ENCODE measurements at places on chromosomes 12 and 14.

- DNase-seq: no peak
Observed at GRCh38 chr14:56795284-56795622, 15.0 kb downstream of the OTX2 start.

- DNase-seq: no peak
Observed at GRCh38 chr14:91831337-91831736, 36.0 kb downstream of the TC2N start.

GRCh38 chr12:61385771-61386170, 874.4 kb upstream of the USP15 start:
- no peak for DNase-seq

DNA sequence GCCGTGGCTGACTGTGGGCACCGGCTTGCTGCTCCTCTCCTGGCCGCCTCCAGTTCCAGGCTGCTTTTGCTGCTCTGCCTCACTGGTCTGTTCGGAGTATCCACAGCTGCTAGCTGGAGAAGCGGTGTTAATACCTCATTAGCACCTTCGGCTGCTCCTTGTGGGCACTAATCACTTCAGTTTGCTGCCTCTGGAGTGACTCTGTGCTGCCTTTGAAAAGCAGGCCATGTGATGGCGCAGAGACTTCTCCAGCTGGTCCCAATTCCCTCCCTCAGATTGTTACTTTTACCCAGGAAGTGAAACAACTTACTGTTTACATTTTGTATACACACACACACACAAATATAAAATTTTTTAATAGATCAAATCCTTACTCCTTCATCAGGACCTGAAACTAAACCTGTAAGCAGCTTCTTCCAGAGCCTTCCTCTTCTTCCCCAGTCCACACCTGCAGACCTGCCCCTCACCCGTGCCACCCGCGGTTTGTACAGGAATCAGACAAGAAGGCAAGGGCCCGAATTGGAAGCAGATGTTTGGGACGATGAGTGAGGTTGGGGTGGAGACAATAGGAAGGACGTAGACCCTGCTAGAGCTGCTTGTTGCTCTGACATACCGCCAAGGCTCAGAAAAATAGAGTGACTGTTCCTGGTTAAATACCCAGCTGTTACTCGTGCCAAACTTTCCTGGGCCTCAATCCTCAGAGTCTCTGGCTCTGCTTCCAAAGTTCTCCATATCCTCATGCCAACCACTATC, 41.5 kb upstream of the LTBP2 start:
- DNase-seq: no peak

- no peak for DNase-seq
Observed at GRCh38 chr14:101078170-101078891, 174.8 kb upstream of the RTL1 start.

- no peak for DNase-seq
Observed at GRCh38 chr12:121240484-121241101, 30.7 kb downstream of the P2RX4 start.

DNA sequence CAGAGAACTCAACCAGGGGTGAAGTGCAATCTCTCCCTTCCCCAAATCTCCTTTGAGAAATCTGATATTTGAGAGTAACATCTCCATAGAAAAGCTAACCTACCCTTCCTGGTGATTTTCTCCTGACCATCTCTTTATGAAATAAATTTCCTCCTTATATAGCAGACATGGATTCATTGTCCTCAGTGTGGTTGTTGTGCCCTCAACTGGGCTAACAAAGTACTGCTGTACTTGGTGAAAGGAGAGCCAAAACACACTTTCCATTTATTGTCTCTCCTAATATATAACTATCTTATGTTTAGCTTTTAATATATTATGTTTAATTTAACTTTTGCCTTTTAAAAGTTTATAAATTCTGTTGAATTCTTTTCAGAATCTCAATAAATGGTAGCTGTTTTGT, 65.1 kb upstream of the SLCO1B1 start:
- DNase-seq: no peak

- DNase-seq: no peak
Observed at GRCh38 chr14:25092258-25092740, 42.4 kb upstream of the STXBP6 start.

- DNase-seq: peak; percentile 24
Observed at GRCh38 chr14:75427482-75428229, at the start of gene JDP2. Gene JDP2, plus strand, starts transcription at chr14:75428022. Its CDS starts 9,899 bp downstream, at chr14:75437921.

DNA sequence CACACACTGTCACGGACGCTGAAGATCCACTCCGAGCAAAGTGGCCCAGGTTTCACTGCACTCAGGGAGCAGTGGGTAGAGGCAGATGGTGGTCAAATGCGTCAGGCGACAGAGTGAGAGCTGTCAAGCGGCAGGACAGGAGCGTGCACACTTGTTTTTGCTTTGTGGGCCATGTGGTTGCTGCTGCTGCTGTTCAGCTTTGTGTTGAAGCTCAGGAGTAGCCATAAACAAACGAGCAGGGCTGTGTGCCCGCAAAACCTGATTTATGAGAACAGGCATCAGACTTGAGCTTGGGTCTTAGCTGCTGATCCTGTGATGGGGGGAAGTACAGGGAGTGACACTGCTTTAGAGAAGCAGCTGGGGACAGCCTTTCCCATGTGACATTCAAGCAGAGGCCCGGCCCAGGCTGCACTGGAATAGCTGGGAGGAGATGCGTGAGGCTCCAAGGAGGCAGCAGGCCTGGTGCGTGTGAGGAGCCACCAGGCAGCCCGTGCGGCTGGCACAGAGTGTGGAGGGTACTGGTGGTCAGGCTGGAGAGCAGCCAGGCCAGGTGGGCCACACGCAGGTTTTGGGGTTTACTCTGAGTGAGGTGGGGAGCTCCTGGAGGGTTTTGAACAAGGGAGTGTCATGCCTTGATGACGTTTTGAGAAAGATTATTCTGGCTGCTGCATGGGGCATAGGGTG, 31.1 kb upstream of the ASPG start:
- DNase-seq: no peak
